ENCODE measurements at places on chromosomes 5 and 9.
A peak's percentile ranks its signal among the peaks of the same experiment; 100 is the strongest.

DNA sequence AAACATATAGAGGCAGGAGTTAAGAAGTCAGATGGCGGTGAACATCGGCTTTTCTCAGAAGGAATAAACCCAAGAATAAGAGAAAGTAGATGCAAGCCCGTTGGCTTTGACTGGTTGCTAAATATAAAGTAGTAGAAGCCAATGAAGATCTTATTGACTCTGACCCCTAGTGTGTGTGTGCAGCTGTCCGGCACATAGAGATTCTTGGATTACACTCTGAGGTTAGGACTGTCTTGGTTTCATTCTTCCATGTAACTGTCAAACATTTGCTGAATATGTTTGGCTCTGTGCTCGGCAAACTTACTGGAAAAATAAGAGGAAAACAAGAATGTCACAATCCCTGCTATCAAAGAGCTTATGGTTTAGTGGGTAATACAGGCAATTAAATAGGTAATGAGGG lies 54.9 kb downstream of the ASTN2 start:
- DNase-seq = no peak

DNA sequence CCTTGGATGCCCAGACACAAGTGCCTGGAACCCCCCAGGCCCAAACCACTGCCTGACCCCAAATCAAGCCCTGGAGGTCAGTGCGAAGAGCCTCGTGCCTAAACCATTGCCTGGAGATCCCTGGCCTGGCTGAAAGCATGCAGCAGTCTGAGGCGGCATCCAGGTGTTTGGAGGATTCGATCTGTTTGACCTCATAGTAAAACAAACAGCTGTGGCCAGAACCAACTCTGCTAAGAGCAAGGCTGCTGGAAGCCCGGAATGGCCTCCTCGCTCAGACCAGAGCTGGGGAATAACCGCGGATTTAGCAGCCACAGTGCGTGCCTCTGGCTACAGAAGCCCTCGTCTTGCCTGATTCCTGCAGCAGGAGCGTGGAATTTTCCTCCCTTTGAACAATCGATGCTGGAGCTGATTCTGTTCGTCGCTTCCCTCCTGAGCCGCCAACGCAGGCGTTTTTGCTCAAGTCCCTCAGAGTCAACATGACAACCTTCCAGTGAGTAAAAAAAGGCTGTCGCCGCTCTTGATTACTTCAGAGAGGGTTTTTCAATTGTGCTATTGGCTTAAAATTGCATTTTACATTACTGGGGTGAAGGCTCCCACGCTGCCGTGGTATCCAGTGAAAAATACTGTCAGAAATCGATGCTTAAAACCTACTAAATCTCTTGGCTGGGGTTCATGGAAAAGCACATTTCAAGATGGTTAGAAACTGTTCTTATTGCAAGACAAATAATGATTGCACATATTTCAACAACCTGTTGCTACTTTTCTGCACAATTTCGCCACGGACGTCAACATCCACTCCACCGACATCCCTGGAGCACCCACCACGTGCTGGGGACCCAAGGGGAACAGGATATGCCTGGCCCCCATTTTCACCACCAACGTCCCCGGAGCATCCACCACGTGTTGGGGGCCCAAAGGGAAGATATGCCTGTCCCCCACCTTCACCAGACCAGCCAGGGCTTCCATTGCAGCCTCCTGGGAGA lies 190.0 kb downstream of the OLFM1 start:
- DNase-seq = no peak

DNA sequence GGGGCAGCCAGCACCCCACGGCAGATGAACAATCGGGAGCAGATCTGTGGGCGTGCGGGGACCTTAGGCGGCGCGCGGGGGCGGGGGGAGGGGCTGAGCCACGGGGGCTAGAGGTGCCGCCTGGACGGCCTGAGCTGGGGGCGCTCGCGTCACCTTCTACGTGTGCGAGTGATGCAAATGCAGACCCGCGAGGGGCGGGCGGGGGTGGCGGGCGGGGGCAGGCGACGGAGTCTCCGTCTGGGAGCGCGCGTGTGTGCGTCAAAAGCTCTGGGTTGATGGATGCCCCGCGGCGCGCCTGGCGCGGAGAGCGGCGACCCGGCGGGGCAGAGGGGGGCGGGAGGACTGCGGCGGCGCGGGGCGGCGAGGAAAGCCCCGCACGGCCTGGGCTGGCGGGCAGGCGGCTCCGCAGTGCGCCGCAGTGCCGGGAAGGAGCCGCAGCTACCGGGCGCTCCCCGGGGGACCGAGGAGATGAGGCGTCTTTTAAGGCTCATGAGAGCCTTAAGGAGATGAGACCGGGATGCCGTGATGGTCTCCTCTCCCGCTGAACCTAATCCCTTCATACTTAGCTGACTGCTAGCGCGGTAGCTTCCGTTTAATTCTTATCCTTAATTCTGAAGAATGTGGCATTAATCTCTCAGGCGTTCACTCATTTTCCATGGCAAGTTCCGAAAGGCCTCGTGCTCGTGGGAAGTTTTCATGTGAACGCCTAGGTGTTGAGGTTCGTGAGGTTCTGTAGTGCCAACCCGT lies 1.5 kb downstream of the SV2C start:
- no peak for DNase-seq

GRCh38 chr5:107840592-107840991 lies 169.9 kb upstream of the EFNA5 start:
- DNase-seq = no peak

DNA sequence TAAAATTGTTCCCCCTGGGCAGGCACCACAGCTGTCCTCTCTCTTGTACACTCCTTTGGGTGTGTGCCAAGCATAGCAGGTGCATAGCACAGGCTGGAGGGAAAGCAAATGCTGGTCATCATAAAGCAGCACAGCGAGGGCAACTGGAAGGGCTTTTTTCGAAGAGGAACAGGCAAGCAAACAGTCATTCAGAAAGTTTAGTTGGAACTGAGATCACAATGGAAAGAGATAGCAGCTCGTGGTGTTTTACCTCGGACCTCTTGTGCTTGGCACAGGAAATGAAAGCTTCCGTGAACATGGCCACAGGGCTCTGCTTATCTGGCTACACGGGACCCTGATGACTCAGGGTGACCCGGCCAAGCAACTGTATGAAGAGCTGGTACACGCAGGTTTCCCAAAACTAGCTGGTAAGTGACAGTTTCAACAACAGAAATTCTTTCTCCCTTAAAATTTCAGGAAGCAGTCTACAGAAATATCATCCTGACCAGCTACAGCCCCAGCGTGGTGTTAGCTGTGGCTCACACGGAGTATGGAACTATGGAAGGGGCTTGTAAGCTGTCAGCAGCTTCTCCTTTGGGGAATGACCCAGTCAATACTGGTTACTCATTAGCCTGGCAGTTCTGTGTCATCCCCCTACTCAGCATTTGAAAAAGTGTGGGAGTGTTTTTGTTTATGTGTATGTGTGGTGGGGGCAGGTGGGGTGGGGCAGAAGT lies 48.1 kb downstream of the POC5 start:
- no peak for DNase-seq

GRCh38 chr9:134371731-134372130 lies 45.5 kb downstream of the RXRA start:
- DNase-seq = no peak

DNA sequence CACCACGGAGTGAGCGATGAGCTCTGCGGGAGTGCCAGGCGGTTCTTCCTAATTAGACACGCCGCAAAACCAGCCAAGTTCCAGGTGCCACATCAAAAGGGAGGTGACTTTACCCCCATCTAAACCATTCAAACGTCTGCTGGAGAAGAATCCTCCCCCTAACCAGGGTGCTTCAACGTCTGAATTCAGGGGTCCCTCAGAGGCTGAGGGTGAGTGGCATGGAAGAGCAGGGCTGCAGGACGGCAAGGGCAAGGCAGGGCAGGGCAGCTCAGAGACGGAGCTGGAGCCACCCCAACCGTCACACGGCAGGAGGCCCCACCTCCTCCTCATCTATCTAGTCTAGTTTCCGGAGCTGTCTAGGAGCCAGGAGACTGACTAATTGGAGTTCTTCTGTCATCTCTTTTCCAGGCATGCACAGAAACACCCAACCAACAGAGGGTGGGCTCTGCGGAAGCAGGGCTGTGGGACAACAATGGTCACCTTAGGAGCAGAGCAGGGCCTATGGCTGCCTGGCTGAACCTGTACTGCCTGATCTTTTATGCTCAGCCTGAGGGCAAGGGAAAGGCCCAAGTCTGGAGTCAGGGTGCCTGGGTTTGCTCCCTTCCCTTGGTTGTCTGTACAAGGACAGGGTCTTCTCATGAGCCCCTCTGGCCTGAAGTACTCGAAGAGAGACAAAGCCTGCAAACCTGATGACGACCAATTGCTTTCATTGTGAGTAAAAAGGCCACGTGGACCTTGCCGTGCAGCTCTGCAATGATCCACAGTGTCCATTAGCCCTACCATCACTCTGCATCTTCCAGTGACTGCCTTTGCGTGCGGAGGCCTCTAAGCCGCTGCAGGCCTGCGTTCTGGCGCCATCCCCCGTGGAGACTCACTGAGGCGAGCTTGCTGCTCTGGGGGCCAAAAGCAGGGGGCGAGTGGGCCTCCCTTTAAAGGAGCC lies 81.0 kb upstream of the SLC25A51 start:
- DNase-seq = peak; percentile 69

DNA sequence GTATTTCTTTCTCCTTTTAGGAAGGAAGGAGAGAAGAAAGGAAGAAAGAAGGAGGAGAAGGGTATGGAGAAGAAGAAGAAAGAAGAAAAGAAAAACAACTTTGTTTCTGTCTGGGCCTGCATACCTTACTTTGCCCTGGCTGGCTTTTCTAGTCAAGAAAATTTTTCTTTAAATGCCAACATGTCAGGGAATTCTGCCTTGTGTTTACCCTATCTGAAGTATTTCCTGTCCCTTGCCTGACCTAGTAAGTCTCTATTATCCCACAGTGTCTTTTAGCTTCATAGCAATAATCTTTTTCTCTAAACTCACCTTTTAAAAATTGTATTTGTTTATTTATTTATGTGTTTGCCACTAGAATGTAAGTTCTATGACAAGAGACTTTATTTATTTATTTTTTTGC lies 1864.1 kb downstream of the EFNA5 start:
- DNase-seq = no peak

DNA sequence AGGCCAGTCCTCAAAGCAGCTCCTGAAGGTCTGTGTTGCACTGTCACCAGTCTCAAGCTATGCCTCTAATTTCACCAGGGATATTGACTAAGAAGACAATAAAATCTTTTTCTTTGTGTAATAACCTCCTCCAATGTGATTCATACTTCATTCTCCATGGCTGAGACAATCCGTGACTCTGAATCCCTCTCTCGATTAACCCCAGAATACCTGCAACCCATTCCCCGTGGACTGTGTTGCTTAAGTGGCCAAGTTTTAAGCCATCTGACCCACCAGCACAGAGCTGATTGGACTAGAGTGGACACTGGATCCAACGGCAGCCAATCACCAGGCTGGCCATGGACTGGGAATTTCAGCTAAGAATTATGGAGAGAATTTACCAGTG lies 5.4 kb upstream of the CCIN start:
- DNase-seq = peak; percentile 72

- DNase-seq = no peak
Observed at GRCh38 chr5:51380603-51381207, 2.5 kb upstream of the ISL1 start.

All from astrocyte of the spinal cord (primary cell).